EH (cell line): ENCODE measurements at places on chromosomes 1 and 21.

- DNase-seq: no peak
These were observed 79.5 kb downstream of the EVI5 start for GRCh38 chr1:92705446-92705845.

DNA sequence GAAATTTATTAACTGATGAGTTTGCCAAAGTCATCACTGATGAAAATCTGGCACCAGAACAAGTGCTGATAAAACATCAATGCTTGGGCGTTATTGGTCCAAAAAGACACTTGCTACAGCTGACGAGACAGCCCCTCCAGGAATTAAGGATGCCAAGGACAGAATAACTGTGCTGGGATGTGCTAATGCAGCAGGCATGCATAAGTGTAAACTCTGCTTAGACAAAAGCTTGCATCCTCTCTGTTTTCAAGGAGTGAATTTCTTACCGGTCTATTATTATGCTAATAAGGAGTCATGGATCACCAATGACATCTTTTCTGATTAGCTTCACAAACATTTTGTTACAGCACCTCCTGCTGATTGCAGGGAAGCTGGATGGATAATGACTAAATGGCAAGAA, 402.0 kb downstream of the LTN1 start:
- DNase-seq: no peak

- peak; percentile 82 for DNase-seq
These were observed 46.2 kb upstream of the SLC44A3 start for GRCh38 chr1:94773931-94774422.

DNA sequence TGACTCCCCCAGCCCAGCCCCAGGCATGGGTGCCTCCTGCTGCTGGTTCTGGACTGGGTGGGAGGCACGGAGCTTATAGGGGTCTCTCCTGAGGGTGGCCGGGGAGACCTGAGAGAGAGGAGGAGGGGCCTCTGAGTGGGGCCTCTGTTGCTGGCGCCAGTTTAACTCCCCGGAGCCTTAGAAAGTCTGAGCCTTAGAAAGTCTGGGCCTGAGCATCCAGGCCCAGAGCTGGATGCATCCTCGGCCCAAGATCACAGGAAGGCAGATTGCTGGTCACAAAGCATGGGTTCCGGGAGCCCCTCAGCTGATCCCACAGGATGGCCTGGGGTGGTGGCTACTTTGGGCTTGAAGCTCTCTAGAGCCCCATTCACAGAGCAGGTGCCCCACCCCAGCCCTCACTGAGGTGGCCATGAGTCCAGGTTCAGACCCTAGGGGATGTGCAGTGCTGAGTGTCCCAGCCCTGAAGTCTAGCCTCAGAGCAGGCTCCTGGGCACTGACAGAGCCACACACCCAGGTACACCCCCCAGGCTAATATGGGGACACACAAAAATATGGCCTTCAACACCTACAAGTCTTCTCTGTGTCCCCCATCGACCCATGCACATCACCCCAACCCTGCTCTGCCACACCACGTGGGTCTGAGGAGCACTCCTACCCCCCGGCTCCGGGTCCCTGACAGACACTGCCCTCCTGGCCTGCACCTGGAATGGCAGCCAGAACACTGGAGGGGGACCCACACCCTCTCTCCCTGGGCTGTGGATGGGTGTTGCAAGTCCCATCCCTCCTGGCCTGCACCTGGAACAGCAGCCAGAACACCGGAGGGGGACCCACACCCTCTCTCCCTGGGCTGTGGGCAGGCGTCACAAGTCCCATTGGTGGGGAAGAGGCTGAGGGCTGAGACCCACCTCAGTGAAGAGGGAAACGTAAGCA, 9.7 kb downstream of the PLA2G2F start:
- DNase-seq: no peak

DNA sequence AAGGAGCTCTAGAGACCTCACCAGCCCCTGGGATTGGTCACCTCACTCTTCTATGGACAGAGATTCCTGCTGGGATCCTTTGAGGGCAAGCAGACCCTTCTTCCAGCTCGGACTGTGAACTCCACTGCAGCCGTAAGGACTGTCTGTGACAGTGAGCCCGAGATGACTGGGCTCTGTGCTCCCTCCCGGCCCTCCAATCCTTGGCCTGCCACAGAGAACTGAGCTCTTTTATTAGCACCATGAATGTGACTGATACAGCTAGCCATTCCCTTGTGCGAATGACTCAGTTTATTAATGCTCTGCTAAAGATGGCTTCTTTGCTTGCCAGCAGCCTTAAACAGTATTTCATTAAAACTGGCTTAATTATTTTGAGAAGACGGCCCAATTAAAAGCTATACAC, 194.6 kb upstream of the LMO4 start:
- DNase-seq: peak; percentile 32

DNA sequence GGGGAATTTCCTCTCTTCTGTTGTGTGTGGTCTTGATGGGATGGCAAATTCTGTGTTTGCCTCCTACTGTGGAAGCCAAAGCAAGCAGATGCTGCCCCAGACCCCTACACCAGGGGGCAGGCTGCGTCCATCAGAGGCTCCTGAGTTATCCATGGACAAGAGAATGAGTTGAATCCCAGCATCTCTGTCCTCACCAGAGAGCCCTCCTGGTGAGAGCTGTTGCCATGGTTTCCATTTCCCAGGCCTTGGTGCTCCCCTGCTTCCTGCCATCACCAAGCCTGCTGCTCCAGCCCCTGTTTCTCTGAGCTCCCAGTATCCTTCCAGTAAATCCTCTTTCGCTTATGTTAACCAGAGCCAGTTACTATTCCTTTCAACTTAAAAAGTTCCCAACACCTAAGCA, 20.4 kb upstream of the GNG12 start:
- peak; percentile 87 for DNase-seq

DNA sequence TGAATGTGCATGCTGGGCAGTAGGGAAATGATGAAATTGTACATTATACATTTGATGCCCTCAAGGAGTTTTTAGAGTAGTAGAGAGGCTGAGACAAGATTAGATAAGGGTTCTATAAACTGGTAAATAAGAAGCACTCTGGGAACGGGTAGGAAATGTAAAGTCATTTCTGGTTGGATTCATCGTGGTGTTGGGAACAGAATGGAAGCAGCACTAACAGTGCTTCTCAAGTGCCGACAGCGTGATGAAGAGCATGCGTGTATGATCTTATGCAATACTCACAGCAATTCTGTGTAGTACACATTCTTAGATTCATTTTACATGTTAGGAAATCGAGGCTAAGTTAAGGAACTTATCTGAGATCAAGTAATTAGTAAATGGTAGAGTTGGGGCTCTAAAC, 45.9 kb downstream of the GPR88 start:
- DNase-seq: no peak

DNA sequence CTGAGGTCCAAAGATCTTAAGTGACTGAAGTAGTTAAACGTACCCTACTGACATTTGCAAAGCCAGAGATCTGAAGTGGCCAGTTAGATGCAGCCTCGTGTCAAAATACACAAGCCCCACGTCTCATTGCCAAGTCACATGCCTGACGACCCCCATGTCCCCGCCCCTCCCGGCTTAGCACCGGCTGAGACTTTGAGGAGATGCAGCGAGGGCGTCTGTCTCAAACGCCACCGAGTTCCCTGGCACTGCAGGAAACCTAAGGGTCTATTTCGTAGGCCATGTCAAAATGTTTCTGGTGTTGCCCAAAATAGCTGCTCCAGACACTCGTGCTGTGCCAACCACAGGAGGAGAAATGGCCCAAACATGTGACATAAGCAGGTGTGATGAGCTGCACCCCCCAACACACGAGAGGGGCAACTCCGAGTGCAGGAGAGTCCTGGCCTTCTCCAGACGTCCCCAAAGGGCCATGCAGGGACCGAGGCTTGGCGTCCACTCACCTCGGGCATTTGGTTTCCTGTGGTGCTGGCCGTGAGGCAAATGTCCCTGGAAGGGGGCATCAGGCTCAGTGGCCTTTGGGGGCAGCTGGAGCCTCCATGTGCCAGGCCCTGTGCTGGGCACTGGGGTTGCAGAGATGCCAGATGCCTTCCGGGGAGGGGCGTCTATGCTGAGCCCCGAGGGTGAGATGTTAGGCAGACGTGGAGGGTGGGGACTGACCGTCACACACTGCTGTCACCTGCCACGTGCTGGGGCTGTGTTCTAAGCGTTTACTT, 67.0 kb downstream of the MATN1 start:
- no peak for DNase-seq

- DNase-seq: no peak
These were observed 6.5 kb upstream of the CTSE start for GRCh38 chr1:206030191-206030590.

GRCh38 chr1:161106431-161106830, 8.3 kb downstream of the KLHDC9 start:
- DNase-seq: no peak

DNA sequence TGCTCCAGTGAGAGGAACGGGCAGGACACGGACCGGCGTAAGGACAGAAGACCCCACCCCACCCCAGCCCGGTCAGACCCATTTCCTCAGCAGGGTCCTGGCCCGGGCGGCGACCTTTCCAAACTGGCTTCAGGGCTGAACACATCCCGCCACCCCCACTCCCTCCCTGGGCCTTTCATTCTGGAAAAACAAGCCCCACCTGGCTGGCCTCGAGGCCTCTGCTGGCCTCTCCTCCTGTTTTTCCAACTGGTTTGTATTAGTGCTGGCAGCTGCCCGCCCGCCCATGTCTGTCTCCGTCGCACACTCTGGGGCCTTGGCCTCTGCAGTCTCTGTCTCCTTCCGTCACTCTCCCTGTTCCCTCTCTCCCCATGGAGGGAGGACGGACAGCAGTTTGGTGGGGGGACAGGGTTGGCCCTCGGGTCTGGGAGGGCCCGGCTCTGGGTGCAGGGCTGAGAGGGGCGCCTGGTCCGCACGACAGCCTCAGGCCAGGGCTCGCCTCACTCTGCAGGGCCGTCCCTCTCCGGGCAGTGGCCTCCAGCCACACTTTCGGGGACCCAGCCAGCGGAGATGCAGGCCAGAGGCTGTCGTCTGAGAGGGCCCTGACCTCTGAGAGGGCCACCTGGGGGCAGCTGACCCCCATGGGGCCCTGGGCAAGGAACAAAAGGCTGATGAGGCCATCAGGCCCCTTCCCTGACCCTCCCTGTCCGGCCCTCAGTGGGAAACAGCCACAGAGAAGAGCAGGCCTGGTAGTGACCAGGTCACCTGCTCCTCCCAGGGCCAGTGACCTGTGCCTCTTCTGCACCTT, 1.5 kb upstream of the MXRA8 start:
- DNase-seq: peak; percentile 89

DNA sequence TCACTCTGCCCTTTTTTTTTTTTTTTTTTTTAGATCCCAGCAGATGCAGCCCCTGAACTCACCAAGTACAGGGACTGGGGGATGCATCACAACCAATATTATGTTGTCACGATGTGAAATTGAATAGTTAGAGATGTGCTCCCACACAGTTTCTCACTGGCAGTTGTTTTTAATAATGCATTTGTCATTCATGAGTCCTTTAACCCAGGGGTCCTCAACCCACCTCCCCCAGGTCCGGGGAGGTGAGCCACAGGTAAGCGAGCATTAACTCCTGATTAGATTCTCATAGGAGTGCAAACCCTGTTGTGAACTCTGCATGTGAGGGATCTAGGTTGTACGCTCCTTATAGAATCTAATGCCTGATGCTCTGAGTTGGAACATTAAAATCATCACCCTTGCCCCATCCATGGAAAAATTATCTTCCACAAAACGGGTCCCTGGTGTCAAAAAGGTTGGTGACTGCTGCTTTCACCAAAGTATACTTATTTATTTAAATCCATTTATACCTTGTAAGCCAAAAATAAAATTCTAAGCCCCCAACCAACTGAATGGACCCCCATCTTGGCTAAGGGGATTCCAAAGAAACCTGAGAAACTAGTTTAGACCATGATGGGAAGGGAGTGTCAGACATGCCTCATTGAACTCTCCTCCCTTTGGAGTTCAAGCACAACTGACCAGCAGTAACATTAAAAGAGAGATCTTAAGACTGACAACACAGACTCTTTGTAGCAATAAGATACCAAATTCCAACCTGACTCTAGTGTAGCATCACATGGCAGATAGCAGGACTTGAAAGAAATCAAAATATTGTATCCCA, 119.3 kb upstream of the ATP1A1 start:
- DNase-seq: no peak
